ENCODE measurements at places on chromosomes 4 and X.

GRCh38 chr4:89006307-89006706, 50.7 kb downstream of the FAM13A start:
- peaks cover 7% of the 10 kb centered on the region for H3K27me3 ChIP-seq
- H3K36me3 ChIP-seq, result no peaks in the 10 kb centered on the region
- no peak for DNase-seq
- H3K4me1 ChIP-seq, result no peaks in the 10 kb centered on the region
- H3K27ac ChIP-seq, result no peak overlapping the region
- no peak overlapping the region for H3K4me3 ChIP-seq

GRCh38 chrX:151982222-151982621, 7.7 kb upstream of the GABRE start:
- H3K27me3 ChIP-seq, result no peaks in the 10 kb centered on the region
- no peaks in the 10 kb centered on the region for H3K4me1 ChIP-seq
- no peak overlapping the region for H3K27ac ChIP-seq
- H3K4me3 ChIP-seq, result no peak overlapping the region

DNA sequence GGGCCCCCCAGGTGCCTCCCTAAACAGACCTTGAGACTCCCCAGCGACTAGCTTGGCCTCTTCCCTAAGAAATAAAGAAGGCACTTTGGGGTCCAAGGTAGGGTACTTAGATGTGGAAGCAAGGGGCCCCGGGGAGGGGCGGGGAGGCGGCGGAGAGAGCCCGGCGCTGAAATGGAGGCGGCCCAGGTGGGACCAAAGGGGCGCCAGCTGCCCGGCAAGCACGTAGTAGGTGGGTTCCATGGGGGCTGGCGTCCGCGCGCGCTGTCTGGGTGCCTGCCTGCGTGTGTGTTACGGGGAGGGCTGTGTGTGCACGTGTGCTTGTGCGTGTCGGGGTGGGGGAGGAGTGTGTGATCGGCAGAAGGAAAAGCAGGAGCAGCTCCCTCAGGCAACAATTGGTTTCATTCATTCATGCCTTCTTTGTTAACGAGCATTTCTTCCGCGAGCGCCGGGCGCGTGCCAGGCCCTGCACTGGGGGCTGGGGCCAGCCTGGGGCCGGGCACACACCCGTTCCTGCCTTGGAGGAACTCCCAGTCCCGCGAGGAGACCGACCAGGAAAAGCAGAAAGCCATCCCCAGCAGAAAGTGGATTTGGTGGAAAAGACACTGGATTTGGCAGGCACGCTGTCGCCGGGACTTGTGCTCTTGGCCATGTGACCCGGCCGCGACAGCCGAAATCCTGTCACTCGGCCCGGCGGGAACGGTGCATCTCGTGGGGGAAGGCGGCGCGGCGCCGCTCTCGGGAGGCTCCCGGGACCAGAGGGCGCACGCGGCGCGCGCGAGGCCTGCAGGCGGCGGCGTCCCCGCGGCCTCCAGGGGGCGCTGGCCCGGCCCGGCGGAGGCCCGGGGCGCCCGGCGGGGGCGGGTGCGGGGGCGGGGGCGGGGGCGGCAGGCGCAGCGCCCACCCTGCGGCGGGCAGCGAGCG, 3.3 kb upstream of the DUSP9 start:
- H3K4me1 ChIP-seq, result peaks cover 10% of the 10 kb centered on the region
- H3K27ac ChIP-seq, result no peak overlapping the region
- peak overlapping the region; percentile 23 for H3K4me3 ChIP-seq
- H3K36me3 ChIP-seq, result no peaks in the 10 kb centered on the region

DNA sequence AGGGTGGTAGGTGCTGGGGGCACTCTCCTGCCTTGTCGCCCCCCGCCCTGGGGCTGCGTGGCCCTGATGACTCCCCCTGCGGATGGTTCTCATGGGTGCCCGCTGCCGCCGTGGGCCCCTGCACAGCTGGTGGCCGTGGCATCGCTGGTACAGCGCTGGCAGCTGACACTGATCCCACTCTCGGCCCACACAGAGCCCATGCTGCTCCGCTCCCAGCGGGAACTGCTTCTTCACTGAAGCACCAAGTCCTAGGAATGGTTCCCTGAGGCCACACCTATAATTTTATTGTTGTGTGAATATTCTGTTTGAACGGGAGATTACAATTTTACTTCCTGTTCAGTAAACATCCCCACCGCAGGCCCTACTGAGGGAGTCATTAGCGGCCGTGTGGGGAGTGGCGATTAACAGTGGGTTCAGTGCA, 138.6 kb upstream of the NKX1-1 start:
- peaks cover 2% of the 10 kb centered on the region for H3K4me1 ChIP-seq
- H3K4me3 ChIP-seq, result no peak overlapping the region
- peaks cover 5% of the 10 kb centered on the region for H3K27me3 ChIP-seq

DNA sequence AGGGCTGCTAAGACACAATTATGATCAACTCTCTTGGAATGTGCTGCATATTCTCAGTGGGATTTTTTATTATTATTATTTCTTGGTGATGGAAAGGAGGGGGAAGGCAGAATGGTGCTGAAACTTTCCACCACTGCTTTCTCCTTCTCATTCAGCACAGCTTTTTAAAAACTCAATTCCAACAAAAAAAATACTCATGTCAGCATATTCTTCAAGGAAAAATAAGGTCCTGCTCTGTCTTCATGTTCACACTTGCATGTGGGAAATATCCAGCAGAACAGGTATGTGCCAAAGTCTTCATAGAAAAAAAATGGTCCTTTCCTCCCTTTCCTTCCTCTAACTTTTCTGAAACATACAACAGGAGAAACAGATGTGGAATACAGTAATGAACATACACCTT, 144.0 kb upstream of the ADAMTS3 start:
- H3K4me3 ChIP-seq, result no peak overlapping the region
- H3K4me1 ChIP-seq, result no peaks in the 10 kb centered on the region
- H3K36me3 ChIP-seq, result no peaks in the 10 kb centered on the region
- peaks cover 3% of the 10 kb centered on the region for H3K27me3 ChIP-seq
- H3K27ac ChIP-seq, result no peak overlapping the region

GRCh38 chr4:58809948-58810347, 1699.8 kb upstream of the IGFBP7 start:
- H3K27me3 ChIP-seq, result no peaks in the 10 kb centered on the region
- DNase-seq, result no peak
- no peaks in the 10 kb centered on the region for H3K36me3 ChIP-seq
- H3K4me1 ChIP-seq, result no peaks in the 10 kb centered on the region

DNA sequence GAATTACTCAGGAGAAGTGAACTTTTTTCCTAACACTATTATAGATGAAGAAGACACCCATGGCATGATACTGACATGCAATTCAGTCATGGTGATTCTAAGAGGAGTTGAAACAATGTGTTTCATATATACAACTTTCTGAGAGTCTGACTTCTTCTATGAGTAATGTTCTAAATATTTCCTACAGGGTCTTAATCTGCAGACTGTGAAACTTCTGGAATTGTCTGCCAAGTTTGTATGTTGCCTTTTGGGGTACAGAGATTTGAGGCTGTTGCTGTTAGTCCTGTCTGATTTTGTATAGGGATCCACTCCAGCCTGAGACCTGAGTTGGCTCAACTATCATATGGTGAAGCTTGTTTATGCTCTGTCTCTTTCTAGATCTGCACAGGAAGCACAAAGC, 160.6 kb upstream of the GATB start:
- no peak for DNase-seq
- H3K27ac ChIP-seq, result no peak overlapping the region
- H3K4me1 ChIP-seq, result peaks cover 1% of the 10 kb centered on the region
- H3K36me3 ChIP-seq, result no peaks in the 10 kb centered on the region

- peaks cover 49% of the 10 kb centered on the region for H3K4me1 ChIP-seq
- peaks cover 43% of the 10 kb centered on the region for H3K27me3 ChIP-seq
- no peak for DNase-seq
- H3K36me3 ChIP-seq, result peaks cover 9% of the 10 kb centered on the region
- no peak overlapping the region for H3K27ac ChIP-seq
Measured at GRCh38 chr4:38308728-38309311, 348.6 kb downstream of the PTTG2 start.

DNA sequence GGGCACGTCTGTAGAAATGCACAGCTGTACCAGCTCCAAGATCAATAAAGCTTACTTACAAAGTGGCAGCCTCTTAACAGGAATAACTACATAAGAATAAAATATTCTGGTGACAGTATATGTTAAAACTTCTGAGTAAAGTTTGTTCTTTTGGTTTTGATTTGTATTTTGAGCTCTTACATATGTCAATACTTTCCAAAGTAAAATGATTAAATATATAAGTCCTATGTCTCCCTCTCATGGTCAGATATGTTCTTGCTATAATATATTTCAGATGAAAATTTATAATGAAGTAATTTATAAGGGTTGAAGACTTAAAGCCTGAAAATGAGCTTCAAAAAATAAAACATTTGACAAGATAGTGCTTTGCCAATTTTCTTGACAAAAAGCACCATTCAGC, 254.4 kb downstream of the NPFFR2 start:
- H3K27me3 ChIP-seq, result no peaks in the 10 kb centered on the region
- no peak overlapping the region for H3K27ac ChIP-seq
- no peaks in the 10 kb centered on the region for H3K36me3 ChIP-seq
- no peak for DNase-seq

DNA sequence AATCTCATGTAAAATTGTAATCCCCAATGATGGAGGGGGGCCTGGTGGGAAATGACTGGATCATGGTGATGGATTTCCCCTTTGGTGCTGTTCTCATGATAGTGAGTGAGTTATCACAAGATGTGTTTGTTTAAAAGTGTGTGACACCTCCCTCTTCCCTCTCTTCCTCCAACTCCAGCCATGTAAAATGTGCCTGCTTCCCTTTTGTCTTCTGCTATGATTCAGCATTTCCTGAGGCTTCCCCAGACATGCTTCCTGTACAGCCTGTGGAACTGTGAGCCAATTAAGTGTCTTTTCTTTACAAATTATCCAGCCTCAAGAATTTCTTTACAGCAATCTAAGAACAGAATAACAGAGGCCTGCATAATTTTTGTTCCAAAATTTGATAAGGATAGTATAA, 85.2 kb downstream of the ANAPC10 start:
- no peaks in the 10 kb centered on the region for H3K27me3 ChIP-seq
- H3K27ac ChIP-seq, result no peak overlapping the region
- H3K4me1 ChIP-seq, result peaks cover 6% of the 10 kb centered on the region
- H3K4me3 ChIP-seq, result no peak overlapping the region

GRCh38 chrX:24204331-24204730, 54.8 kb downstream of the ZFX start:
- no peak overlapping the region for H3K4me3 ChIP-seq
- no peak overlapping the region for H3K27ac ChIP-seq
- no peak for DNase-seq
- no peaks in the 10 kb centered on the region for H3K27me3 ChIP-seq
- peaks cover 22% of the 10 kb centered on the region for H3K4me1 ChIP-seq
